ENCODE measurements at places on chromosomes 5 and 9.

DNA sequence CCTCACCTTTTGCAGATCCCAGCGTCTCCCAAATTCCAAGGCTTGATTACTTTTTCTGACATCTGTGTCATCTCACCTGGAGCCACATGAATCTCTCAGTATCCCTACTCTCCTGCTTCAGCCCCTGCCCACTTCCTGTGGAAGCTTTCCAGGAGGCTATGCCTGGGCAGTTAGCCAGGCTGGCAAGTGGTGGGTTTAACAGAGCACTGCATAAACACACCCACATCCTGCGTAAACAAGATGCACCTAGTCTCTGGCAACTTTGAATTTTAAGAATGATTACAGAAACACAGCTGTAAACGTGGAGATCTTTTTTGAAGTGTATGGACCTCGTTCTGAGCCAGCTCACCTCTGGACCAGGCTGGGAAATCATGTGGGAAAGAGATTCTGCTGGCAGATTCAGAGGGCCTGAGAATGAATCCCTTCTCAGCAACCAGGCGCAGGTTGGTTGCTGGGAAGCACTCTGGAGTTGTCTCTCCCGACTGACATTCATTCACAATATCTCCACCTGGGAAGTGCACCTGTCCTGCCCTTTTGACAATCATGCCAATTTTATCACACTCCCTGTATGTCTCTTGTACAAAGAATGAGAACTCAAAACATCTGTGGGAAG, 55.7 kb upstream of the FANCC start:
- DNase-seq = no peak

GRCh38 chr9:127176631-127177030, 54.2 kb upstream of the ANGPTL2 start:
- DNase-seq = no peak

- DNase-seq = no peak
Observed at GRCh38 chr5:69048230-69048629, 45.6 kb upstream of the SLC30A5 start.

GRCh38 chr9:98191671-98192502, 550 bp downstream of the CORO2A start:
- DNase-seq = no peak

DNA sequence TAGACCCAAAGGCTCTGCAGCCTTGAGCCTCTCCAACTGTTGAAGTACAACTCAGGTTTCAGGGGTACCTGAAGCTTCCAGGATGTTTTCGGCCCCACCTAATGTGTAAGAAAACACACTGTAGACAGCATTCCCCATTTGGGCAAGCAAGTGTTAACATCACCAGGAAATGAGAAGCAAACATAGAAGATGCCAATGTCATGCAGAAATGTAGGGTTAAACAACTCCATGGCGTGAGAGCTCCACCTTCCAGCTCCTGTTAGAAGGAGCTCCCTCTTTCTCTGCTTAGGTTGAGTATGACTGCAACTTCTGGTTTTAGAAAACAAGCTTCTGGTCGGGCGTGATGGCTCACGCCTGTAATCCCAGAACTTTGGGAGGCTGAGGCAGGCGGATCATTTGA, 31.0 kb upstream of the DENND1A start:
- DNase-seq = no peak

DNA sequence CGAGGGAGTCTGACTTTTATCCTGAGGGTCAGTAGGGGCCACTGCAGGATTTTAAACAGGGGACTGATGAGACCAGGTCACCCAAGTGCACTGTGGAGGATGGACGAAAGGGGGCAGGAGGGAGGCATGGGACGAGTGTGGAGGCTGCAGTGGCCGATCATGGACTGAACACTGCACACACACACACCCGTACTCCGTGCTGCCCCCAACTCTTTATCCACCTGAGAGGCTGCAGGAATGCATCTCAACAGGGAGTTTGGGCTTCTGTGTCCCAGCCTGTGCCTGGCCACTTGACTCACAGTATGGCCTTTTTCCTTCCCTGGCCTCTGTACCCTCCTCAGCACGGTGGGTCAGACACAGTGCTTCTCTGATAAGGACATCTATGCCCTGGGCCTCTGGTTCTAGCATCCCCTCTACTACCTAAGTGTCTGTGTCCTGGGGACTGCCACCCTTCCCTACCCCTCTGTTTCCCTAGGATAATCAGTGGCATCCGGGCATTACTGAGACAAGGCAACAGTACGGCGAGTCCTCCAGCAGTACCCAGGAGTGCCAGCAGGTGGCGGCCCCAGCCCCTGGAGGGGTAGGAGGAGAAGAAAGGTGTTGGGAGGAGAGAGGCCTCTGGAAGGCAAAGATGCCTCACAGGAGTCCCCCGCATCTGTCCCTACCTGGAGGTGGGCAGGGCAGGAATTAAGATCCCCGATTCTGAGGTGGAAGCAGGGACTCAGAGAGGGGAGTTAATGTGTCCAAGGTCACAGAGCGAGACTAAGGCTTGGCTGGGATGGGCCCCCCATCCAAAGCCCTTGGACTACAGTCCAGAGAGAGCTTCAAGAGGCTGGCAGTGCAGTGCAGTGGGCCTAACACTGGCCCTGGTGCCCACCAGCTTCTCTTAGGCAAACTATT, 5.1 kb upstream of the CDX1 start:
- no peak for DNase-seq

All from skin of body (tissue), 3 donors.